ENCODE measurements at places on chromosomes 12 and 14. TPM values are rescaled to one million over a fixed set of nuclear protein-coding genes. Genes with fewer than 3 reads are reported as not detected.

Gene NTS
- 0.54 TPM for total RNA-seq

Gene SERPINA3
- total RNA-seq: 29.7 TPM

- no peaks in the 10 kb centered on the region for H3K36me3 ChIP-seq
- no peak overlapping the region for H3K4me3 ChIP-seq
- H3K27me3 ChIP-seq: no peaks in the 10 kb centered on the region
- no peak for DNase-seq
- no peaks in the 10 kb centered on the region for H3K4me1 ChIP-seq
Measured at GRCh38 chr12:60539592-60539991, 943.8 kb downstream of the SLC16A7 start.

DNA sequence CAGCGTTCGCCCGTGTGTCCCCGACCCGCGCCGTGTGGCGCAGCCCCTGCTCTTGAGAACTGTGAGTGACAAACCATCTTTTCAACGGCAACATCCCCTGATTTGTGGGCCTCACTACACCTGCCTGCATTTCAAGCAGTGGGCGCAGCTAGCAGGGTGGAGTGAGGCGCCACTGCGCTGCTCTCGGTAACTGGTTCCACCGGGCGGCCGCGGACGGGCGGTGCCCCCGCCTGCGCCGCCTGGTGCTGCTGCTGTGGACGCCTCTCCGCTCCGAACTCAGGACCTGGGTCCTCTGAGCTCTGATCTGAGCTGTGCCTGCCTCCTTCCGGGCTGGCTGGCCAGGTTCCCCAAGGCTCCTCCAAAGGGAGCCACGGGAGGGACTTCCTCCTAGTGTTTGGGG lies 5.9 kb upstream of the DEGS2 start:
- no peaks in the 10 kb centered on the region for H3K27me3 ChIP-seq
- DNase-seq: no peak
- H3K4me1 ChIP-seq: peaks cover 12% of the 10 kb centered on the region
- peak overlapping the region; percentile 19 for H3K27ac ChIP-seq

DNA sequence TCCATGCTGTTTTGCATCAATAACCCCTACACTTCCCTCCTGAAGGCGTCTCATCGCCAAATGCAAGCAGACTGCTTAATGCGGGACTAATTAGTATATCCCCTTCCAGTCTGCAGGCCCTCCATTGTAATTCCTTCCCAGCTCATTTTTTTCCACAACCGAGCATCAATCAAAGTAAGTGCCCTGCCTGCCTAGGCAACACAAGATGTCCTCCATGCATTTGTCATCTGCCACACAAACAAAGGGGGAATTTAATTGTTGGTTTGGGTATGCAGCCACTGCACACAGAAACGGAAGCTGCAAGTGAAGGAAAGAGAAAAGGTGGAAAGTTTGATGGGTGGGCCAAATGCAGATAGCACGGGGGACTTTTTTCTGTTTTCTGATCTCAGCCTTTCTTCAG lies 168.0 kb downstream of the EGLN3 start:
- no peaks in the 10 kb centered on the region for H3K36me3 ChIP-seq
- H3K4me3 ChIP-seq: no peak overlapping the region
- no peak overlapping the region for H3K27ac ChIP-seq
- no peak for DNase-seq

- no peaks in the 10 kb centered on the region for H3K36me3 ChIP-seq
- H3K27ac ChIP-seq: no peak overlapping the region
- H3K27me3 ChIP-seq: no peaks in the 10 kb centered on the region
- H3K4me3 ChIP-seq: no peak overlapping the region
- DNase-seq: peak; percentile 63
Measured at GRCh38 chr12:6090803-6091202, 33.7 kb downstream of the VWF start.

DNA sequence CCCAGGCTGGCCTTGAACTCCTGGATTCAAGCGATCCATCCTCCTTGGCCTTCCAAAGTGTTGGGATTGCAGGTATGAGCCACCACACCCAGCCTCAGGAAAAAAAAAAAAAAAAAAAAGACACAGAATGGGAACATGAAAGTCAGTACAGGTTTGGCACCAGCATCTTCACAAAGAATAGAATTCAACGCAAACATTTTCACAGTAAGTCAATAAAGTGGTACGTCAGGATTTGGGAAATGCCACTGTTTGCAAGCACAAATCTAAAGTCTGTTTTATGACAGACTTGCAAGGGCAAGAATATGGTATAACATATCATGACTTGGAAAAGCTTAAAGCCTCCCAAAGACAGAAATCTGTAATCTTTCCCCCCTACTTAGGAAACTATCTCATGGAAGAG lies 34.9 kb upstream of the WDR89 start:
- H3K36me3 ChIP-seq: peaks cover 25% of the 10 kb centered on the region
- H3K27ac ChIP-seq: no peak overlapping the region
- H3K4me1 ChIP-seq: no peaks in the 10 kb centered on the region
- no peak for DNase-seq
- no peaks in the 10 kb centered on the region for H3K27me3 ChIP-seq

DNA sequence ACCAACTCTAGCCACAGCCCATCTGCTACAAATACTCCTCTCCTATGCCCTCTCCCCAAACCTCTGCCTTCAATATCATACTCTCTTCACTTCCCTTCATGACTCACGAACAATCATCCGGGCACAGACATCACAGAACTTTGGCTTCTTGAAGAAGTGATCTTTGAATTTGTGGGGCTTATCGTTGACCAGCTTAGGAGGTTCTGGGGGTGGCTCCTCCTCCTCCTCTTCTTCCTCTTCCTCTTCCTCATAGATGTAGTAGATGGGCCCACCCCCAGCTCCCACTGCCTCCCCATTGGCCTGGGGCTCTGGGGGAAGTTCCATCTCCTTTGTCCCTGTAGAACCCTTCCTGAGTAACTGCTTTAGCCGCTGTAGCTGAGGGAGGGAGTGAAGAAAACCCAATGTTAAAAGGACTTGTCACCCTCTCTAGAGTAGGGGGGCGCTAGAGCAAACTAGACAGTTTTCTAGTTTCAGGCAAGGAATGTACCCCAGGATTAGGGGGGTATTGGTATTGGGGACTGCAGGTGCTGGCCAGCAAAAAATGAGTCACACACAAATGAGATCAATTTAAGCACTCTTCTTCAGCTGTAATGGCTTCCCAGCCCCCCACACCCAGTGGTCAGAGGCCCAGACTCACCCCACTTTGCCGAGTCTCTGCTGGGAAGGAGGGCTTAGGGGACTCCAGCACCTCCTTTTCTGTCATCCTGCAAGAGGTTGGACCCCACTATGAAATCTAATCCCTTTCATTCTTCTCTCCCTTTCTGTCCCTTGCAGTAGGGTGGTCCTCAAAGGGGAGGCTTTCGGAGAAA lies 1.8 kb downstream of the STAC3 start:
- H3K4me3 ChIP-seq: no peak overlapping the region
- H3K27me3 ChIP-seq: peaks cover 3% of the 10 kb centered on the region
- no peak overlapping the region for H3K27ac ChIP-seq

DNA sequence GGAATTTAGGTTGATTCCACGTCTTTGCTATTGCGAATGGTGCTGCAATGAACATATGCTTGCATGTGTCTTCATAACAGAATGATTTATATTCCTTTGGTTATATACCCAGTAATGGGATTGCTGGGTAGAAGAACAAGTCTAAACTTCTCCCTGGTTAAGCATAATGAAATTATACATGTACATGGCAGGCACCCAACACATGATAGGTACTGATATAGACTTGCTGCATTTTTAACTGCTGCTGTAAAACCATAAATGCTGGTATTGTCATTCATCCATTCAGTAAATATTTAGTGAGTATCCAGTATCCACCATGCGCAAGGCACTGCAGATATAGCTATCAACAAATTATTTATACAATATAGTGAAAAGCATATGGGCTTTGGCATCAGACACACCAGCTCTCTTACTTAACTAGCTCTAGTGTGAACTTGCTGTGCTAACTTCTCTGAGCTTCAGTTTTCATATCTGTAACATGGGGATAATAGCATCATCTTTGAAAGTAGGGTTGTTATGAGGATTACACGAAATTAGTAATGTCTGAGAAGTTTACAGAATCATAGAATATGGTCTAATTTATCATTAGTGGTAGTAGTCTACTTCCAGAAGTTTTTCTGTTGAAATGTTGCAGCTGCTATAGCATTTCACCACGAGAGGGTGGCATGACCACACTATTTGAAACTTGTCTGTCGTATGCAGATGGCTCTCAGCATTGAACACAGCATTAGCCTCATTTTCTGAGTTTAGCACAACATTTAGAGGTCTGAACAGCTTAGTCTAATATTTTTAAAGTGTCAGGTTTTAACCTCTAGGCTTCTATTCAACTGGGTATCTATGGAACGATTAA lies 32.0 kb upstream of the SEL1L start:
- H3K27me3 ChIP-seq: no peaks in the 10 kb centered on the region
- no peak overlapping the region for H3K4me3 ChIP-seq
- no peak overlapping the region for H3K27ac ChIP-seq
- H3K36me3 ChIP-seq: no peaks in the 10 kb centered on the region

DNA sequence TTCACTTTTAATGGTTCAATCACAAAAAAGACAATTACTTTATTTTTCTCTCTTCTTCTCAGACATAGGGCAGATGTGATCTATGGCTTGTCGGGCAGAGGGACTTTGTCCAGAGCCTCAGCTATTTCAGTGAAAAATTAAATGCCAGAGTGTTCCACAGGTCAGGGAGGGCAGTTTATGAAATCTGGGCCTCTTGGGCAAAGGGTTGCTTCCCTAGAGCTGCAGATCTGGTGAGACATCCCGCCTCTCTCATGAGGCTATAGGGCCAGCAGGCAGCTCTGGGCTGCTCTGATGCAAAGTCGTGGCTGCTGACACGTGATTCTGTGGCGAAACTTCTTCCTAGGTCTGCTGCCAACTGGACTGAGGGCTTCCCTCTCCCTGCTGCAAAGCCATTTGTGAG lies 6.0 kb downstream of the CLMN start:
- H3K4me3 ChIP-seq: no peak overlapping the region
- H3K27ac ChIP-seq: peak overlapping the region; percentile 37
- H3K27me3 ChIP-seq: peaks cover 5% of the 10 kb centered on the region
- no peak for DNase-seq
- H3K36me3 ChIP-seq: no peaks in the 10 kb centered on the region
- peaks cover 9% of the 10 kb centered on the region for H3K4me1 ChIP-seq

Gene KRT74
- not detected for total RNA-seq

Gene KRT85
- total RNA-seq: not detected

Gene ANG
- 4.8 TPM for total RNA-seq

DNA sequence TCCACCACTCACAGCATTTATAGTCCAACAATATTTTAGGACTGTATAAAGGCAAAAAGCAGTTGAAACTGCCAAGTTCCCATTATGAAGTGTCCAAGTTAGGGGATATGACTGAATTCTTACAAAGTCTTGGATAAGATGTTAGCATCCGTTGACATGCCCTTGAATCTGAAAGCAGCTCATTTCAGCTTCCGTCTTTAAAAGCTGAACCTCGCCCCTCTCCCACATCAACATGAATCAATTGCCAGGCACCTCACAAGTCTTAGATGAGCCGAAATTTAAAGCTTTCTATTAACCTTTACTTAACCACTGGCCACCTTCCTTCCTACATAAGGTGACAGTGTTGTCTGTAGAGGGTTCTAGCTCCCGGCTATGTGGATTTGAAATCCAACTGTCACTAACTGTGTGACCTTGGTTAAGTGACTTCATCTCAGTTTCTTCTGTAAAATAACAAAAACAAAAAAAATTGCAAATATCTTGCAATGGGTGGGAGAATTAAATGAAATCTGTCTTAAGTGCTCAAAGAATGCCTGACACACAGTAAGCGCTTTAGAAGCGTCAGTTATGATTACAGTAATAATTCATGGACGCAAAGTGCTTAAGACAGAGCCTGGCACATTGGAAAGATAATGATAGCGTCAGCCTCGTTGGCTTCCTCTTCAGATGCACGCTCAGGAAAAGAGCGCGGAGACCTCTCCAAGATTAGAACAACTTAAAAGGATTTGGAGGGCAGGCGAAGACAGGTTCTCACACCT lies 1.2 kb downstream of the PPP1CC start:
- H3K36me3 ChIP-seq: no peaks in the 10 kb centered on the region
- H3K4me3 ChIP-seq: peak overlapping the region; percentile 97
- peaks cover 38% of the 10 kb centered on the region for H3K4me1 ChIP-seq
- no peaks in the 10 kb centered on the region for H3K27me3 ChIP-seq

All from spleen (tissue), 13 donors.